Endothelial cell (in vitro differentiated cells): ENCODE measurements at places on chromosomes 2 and 18. TPM values are rescaled to one million over a fixed set of nuclear protein-coding genes. Genes with fewer than 3 reads are reported as not detected.

Gene VWA3B
- total RNA-seq: not detected

GRCh38 chr18:58758046-58758445 lies 86.8 kb downstream of the MALT1 start:
- H3K36me3 ChIP-seq: no peaks in the 10 kb centered on the region
- peaks cover 7% of the 10 kb centered on the region for H3K27me3 ChIP-seq
- no peak overlapping the region for H3K27ac ChIP-seq
- H3K4me1 ChIP-seq: no peaks in the 10 kb centered on the region
- no peak overlapping the region for H3K4me3 ChIP-seq

Gene LHCGR
- total RNA-seq: not detected

- peaks cover 17% of the 10 kb centered on the region for H3K4me1 ChIP-seq
- H3K4me3 ChIP-seq: no peak overlapping the region
- peaks cover 3% of the 10 kb centered on the region for H3K36me3 ChIP-seq
- no peak for DNase-seq
- peaks cover 2% of the 10 kb centered on the region for H3K27me3 ChIP-seq
- no peak overlapping the region for H3K27ac ChIP-seq
Measured at GRCh38 chr2:42364658-42365057, 3.6 kb upstream of the COX7A2L start.

Gene CD28
- total RNA-seq: not detected

- no peak for DNase-seq
- no peak overlapping the region for H3K27ac ChIP-seq
- no peak overlapping the region for H3K4me3 ChIP-seq
- no peaks in the 10 kb centered on the region for H3K4me1 ChIP-seq
- H3K27me3 ChIP-seq: peaks cover 8% of the 10 kb centered on the region
Measured at GRCh38 chr2:127570282-127571250, 35.1 kb downstream of the MYO7B start.

DNA sequence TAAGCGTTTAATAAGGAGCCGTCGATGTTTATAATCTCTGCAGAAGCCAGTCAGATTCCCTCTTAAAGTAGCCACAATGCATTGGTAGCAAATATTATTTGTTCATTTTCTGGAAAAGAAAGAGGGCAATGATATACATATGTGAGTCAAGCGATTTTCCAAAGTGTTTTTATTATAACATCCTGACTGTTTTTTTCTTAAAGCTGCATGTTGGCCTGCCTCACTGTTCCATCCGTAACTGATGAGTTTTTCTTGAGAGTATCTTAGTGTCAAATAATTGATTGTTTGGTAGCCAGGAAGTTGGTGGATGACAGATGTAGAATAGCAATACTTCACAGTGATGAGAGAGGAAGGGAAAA lies 3.7 kb downstream of the TSHZ1 start:
- peaks cover 17% of the 10 kb centered on the region for H3K36me3 ChIP-seq
- H3K4me1 ChIP-seq: peaks cover 29% of the 10 kb centered on the region
- H3K4me3 ChIP-seq: no peak overlapping the region
- H3K27me3 ChIP-seq: peaks cover 16% of the 10 kb centered on the region
- H3K27ac ChIP-seq: no peak overlapping the region

Gene DYNAP
- total RNA-seq: not detected
